GM04503 (cell line): ENCODE measurements at places on chromosomes 16 and 17.

DNA sequence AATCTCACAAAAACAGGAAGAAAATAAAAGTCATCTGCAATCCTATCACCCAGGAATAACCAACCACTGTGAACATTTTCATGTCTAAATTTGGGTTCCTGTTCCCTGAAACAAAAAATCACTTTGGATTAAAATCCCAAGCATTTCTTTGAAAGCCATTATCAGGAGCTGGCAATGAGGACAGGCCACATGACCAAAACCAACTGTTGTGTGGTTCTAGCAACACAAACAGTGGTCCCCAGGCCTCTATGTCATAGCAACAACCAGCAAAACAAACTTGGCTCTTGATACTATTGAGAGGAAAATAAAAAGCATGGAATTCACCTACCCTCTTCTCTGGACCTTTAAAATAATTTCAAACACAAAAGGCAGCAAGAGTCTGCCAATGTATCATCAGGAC is 252.5 kb downstream of the SLC39A11 start:
- no peak for DNase-seq

- no peak for DNase-seq
These were observed 1.4 kb downstream of the BCKDK start for GRCh38 chr16:31109622-31110021.

GRCh38 chr16:49524947-49525315 is 151.3 kb downstream of the C16orf78 start:
- no peak for DNase-seq

GRCh38 chr16:13926891-13927290 is 6.9 kb downstream of the ERCC4 start:
- no peak for DNase-seq

DNA sequence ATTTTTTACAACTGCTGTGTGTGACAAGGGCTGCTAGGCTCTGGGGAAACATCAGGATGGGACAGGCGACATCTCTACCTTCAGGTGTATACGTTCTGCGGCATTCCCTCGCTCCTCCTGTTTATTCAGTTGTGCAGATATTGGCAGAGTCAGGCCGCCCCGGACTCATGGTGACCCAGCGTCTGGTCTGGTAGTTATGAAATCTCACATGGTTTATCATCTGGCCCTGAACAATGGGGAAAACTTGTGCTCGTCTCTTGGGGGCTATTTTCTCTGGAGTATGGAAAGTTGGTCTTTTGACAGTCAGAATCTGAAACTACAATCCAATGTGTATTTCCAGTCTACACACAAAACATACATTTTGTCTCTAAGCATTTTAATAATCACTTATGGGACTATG is 3.3 kb downstream of the MARCHF10 start:
- no peak for DNase-seq
